ENCODE measurements at places on chromosomes 3 and 15. TPM values are rescaled to one million over a fixed set of nuclear protein-coding genes. Genes with fewer than 3 reads are reported as not detected.

DNA sequence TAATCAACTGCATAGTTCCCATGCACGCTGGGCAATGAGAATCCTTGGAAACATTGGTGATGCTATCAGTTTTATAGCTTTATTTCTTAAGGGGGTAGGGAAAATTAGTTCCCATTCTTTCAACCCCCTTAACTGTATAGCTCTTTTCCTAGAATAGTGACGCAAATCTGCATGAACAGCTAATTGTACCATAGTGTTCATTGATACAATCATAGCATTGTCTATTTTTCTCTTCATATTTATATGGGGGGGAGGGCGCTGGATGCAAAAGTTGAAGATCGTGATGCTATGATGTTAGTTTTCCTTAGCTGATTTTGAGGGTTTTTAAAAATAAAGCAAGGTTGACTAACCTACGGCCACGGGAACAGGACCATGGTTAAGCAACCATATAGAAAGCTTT is 32.4 kb upstream of the SAMMSON start:
- no peak overlapping the region for H3K27ac ChIP-seq
- H3K4me1 ChIP-seq: no peaks in the 10 kb centered on the region
- no peaks in the 10 kb centered on the region for H3K27me3 ChIP-seq
- peaks cover 5% of the 10 kb centered on the region for H3K36me3 ChIP-seq
- no peak for DNase-seq

TLE3 gene
- 21.0 TPM for polyA plus RNA-seq

RBP2 gene
- polyA plus RNA-seq: 6.0 TPM

THRB gene
- polyA plus RNA-seq: 7.2 TPM

GRCh38 chr3:186287711-186288110 is 74.3 kb downstream of the DGKG start:
- no peak for DNase-seq
- H3K36me3 ChIP-seq: no peaks in the 10 kb centered on the region
- H3K4me1 ChIP-seq: no peaks in the 10 kb centered on the region

SEC62 gene
- polyA plus RNA-seq: 15.0 TPM

Data from sigmoid colon (tissue), 7 donors.